ENCODE measurements at places on chromosomes 6 and 20. TPM values are rescaled to one million over a fixed set of nuclear protein-coding genes. Genes with fewer than 3 reads are reported as not detected.

MPC1 gene
- 32.9 TPM for total RNA-seq

WASF1 gene
- total RNA-seq, result 12.4 TPM

RNF5 gene
- 74.6 TPM for total RNA-seq

ACAT2 gene
- total RNA-seq, result 160 TPM

ZNF334 gene
- 1.7 TPM for total RNA-seq

MED20 gene
- 19.8 TPM for total RNA-seq

GPLD1 gene
- 0.15 TPM for total RNA-seq

THBS2 gene
- total RNA-seq, result 43.2 TPM

WFDC12 gene
- total RNA-seq, result not detected

ADGRG6 gene
- total RNA-seq, result 7.9 TPM

ENPP3 gene
- 1.5 TPM for total RNA-seq

ZBTB12 gene
- total RNA-seq, result 3.0 TPM

PSORS1C1 gene
- 0.15 TPM for total RNA-seq

COL9A3 gene
- total RNA-seq, result 3.0 TPM

KIF6 gene
- total RNA-seq, result 0.17 TPM

CYP39A1 gene
- 1.0 TPM for total RNA-seq

MRS2 gene
- 20.5 TPM for total RNA-seq

HLA-DPA1 gene
- total RNA-seq, result not detected

PTK7 gene
- total RNA-seq, result 96.6 TPM

DEFB132 gene
- total RNA-seq, result not detected

TNNC2 gene
- total RNA-seq, result 0.84 TPM

MKKS gene
- 5.2 TPM for total RNA-seq

EMILIN3 gene
- total RNA-seq, result 0.30 TPM

HLA-DMB gene
- total RNA-seq, result not detected

ID4 gene
- total RNA-seq, result 0.89 TPM

THEMIS gene
- under 0.01 TPM for total RNA-seq

POPDC3 gene
- 7.7 TPM for total RNA-seq

PLCB4 gene
- total RNA-seq, result 1.8 TPM

ULBP2 gene
- 6.6 TPM for total RNA-seq

ARMH2 gene
- total RNA-seq, result not detected

GGTLC1 gene
- not detected for total RNA-seq
